Left colon (tissue), 2 donors: ENCODE measurements at places on chromosomes 2 and 18. TPM values are rescaled to one million over a fixed set of nuclear protein-coding genes. Genes with fewer than 3 reads are reported as not detected.

DNA sequence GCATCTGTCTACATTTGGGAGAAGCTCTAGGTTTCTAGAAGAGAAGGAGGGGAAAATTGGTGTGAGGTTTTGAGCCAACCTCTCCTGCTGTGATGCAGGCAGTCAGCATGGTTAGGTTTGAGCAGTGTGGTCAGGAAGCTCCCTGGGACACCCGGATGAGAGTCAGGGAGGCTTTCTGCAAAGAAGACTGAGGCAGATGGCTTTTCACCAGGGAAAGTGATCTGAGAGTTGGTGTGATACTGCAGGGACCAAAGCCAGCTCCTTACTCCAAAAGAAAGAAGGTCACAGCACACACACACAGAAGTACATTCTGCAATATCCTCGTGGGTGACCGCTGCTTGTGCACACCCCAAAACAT lies 75.8 kb upstream of the BCL11A start:
- DNase-seq: no peak

DNA sequence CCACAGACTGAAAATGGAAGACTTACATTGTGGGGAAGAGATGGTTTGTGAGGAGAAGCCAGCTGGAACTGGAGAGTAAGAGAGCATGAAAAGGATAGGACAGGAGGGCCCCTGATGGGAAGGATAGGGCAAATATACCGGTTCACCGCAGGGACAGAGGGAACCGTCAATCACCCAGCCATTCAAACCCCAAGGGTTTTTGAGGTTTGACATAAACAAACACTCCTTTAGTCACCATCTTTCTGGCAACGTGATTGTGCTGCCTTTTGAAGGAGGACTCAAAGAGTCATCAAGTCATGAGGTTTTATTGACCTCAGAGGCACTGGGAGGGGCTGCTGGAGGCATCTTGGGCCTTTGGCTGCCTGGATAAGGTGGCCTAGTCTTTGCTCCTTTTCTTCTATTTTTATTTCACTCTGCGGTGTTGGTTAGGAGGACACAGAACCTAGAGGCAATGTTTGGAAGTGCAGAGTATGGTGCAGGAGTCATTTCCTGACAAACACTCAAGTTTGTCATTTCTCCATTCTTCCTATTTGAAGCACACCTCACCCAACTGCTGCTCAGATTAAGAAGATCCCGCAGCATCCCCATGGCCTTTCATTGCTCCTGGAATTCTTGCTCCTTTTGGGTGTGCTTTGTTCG lies 487.3 kb upstream of the SPRED2 start:
- no peak for DNase-seq

TEX44 gene
- total RNA-seq: not detected

ATP8B1 gene
- total RNA-seq: 387 TPM
